Stimulated activated CD8-positive, alpha-beta memory T cell treated with anti-CD3 and anti-CD28 coated beads, Interleukin-4, amount 100 ng/mL, for 1 hour (primary cell): ENCODE measurements at places on chromosomes 13 and 19.

DNA sequence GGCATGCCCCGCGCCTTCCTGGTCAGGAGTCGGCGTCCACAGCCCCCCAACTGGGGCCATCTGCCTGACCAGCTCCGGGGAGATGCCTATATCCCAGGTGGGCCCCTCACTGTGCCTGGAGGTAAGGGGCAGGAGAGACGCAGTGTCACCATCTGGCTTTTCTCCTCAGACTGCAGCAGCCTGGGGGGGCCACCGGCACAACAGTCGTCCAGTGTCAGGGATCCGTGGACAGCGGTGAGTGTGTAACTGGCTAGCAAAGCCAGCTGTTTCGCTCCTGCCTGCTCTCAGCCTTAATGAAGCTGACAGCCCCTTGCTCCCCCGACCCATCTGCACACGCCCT, 227 bp downstream of the OVOL3 start:
- DNase-seq, result no peak

- DNase-seq, result no peak
Observed at GRCh38 chr19:56211718-56212117, 9.6 kb downstream of the ZSCAN5C start.

GRCh38 chr13:35285677-35286076, 190.8 kb downstream of the MAB21L1 start:
- no peak for DNase-seq

DNA sequence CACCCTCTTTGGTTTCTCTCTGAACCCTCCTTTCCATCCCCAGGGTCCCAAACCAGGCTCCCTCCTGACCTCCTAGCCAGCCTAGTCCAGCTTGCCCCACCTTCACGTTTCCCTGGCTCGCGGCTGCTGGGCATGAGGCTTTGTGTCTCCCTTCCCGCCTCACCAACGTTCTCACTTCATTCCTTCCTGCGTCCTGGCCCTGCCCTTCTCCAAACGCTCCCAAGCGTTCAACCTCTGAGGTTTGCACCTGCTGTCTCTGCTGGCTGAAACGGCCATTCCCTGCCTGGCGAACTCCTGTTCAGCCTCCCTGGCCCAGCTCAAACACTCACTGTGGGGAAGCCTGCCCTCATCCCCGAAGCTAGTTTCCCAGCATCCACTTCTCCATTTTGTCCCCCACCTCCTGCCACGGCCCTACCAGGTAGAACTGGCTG, 12.4 kb downstream of the EPS8L1 start:
- no peak for DNase-seq

- DNase-seq, result no peak
Observed at GRCh38 chr13:100646030-100646673, 28.4 kb downstream of the TMTC4 start.

GRCh38 chr19:34589730-34590129, 87.2 kb downstream of the SCGB2B2 start:
- no peak for DNase-seq

DNA sequence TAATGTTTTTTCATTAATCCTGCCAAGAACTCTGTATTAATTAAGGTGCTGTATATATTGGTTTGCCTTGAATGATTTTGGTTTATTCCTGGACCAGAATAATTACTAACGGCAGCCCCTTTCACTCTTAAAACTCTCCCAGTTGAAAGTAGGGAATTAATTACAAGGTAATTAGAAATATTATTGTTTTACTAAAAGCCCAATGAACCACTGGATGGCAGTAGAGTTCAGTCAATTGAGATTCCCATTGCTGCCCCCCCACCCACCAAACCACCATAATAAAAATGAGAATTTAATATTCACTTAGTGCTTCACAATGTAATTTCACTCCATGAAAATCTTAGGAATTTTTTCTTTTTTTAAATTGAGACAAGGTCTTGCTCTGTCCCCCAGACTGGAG, 13.7 kb downstream of the WBP4 start:
- no peak for DNase-seq
